EH (cell line): ENCODE measurements at places on chromosomes 16 and 17.

- DNase-seq: peak; percentile 88
These were observed 23.1 kb downstream of the MIS12 start for GRCh38 chr17:5509482-5509881.

DNA sequence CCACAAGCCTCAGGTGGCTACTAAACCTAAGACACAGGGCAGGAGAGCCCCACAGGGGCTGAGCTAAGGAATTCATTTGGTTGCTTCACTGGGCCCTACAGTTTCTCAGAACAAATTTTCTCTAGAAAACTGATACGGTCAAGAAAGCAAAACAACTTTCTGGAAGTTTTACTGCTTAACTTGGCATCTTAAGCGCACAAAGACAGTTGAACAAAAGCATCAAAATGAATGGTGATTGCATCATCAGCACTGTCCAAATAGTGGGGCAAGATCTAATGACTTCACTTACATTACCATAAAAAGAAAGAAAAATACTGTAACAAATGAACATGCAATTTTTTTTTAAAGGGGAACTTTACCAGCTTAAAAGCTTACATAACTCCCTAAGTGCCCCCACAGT, 47.6 kb downstream of the XPO6 start:
- DNase-seq: peak; percentile 74

- no peak for DNase-seq
These were observed 45.5 kb upstream of the MMP2 start for GRCh38 chr16:55433535-55433934.

DNA sequence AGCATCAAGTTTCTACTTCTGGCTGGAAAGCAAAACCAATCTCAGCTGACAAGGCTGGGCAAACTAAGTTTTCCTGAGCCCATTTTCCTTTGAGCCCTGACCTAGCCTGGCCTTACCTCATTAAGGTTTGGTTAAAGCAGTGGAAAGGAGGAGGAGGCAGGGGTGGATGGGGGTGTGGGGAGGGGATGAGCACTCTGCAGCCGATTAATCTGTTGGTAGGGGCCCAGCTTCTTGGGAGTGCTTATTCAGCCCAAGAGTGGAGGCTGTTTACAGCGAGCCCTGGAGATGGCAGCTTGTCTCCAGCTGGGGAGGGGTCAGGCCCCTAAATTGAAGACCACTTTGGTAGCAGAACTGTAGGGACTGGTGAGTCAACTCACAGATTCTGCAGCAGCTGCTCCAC, 12.0 kb downstream of the SMCR8 start:
- no peak for DNase-seq

- no peak for DNase-seq
These were observed at the start of gene ARHGDIG for GRCh38 chr16:280552-280951. Gene ARHGDIG (plus strand): TSS chr16:280591. CDS start chr16:280681, 90 bp downstream.

GRCh38 chr16:11079652-11080187, 135.4 kb downstream of the CLEC16A start:
- DNase-seq: peak; percentile 100

DNA sequence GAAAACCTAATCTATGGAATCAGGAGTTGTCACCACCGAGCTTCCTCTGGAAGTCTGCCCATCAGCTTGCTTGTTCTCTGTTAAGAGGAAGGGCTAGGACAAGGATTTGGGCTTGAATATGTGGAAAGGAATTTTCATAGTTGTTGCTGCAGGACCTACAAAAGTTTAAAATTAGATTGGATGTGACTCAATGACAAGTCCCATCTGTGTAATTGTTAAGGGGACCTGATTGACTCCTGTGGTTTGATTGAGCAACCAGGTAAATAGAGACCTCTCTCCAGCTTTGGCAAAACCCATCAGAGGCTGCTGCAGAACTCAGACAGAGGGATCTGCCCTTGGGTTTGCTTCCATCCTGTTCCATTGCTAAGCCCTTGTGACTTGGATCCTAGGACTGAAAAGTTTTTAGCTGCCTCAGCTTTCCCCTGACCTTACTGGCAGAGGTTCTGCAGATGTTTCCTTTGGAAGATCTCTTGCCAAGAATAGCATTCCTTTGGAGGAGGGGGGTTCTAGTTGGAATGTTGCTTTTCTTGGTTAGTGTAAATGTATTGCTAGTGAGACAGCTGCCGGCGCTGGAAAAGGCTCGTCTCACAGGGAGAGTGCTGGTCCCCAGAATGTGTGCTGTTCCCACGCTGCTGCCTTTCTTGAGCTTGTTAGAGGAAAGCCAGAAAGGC, 50.0 kb downstream of the SF3B3 start:
- peak; percentile 96 for DNase-seq

- no peak for DNase-seq
These were observed 11.7 kb upstream of the SPATA32 start for GRCh38 chr17:45273551-45273957.

DNA sequence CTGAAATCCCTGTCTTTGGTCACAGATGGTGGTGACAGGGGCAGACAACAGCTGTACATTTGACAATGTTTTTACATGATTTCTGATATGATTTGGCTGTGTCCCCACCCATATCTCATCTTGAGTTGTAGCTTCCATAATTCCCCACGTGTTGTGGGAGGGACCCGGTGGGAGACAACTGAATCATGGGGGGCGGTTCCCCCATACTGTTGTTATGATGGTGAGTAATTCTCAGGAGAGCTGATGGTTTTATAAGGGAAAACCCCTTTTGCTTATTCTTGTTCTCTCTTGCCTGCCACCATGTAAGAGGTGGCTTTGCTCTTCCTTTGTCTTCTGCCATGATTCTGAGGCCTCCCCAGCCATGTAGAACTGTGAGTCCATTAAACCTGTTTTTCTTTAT, 353.9 kb downstream of the CPPED1 start:
- DNase-seq: peak; percentile 6

- DNase-seq: peak; percentile 4
These were observed 355.4 kb upstream of the SOX9 start for GRCh38 chr17:71765437-71765836.

GRCh38 chr17:15453246-15453645, 14.2 kb downstream of the CDRT4 start:
- peak; percentile 86 for DNase-seq

DNA sequence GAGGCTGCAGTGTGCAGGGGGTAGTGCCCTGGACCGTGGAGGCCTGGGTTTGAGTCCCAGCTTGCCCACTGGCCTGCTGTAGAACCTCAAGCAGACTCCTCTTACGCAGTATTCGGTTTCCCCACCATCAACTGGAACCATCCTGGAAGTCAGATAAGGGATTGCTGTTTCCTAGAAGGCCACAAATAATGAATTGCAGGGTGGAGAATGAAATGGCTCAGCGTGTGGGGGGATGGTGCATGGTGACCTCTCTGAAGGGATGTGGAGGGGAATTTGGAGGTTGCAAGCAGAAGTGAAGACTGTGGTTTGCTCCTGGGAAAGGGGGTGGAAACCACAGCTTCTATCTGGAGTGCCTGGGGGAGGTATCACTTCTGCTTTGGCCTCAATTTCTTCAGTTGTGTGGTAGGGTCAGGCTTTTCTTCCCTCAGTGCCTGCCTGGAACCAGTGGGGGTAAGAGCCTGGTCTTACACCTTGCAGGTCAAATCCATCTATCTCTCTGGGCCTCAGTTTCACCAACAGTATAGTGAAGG, 1.7 kb downstream of the ADGRG5 start:
- no peak for DNase-seq

DNA sequence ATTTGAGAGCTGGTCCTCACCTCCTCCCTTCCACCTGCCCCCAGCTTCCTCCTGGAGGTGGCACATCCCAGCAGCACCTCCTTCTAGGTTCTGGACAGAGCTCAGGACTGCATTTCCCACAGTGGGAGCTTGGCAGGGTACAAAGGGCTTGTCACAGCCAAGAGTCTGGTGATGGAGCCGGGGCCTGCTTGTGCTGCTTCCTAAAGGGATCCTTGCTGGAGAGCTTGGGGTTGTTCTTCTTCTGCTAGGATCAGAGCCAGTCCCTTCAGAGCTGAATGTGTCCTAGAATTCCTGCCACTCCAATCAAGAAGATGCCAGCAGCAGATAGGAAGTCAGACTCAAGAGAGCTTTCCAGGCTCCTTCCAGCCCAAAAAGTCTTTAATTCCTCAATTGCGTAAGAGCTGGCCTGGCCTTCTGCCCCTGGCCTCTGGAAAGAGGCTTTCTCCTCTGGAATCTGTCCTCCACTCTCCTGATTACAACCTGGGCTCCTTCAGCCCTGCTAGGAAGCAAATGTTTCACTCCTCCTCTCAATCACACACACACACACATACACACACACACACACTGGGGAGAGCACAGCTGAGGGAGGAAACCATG, 4.4 kb downstream of the CD300E start:
- DNase-seq: no peak

GRCh38 chr17:20242271-20242670, 225.1 kb downstream of the LGALS9B start:
- no peak for DNase-seq

DNA sequence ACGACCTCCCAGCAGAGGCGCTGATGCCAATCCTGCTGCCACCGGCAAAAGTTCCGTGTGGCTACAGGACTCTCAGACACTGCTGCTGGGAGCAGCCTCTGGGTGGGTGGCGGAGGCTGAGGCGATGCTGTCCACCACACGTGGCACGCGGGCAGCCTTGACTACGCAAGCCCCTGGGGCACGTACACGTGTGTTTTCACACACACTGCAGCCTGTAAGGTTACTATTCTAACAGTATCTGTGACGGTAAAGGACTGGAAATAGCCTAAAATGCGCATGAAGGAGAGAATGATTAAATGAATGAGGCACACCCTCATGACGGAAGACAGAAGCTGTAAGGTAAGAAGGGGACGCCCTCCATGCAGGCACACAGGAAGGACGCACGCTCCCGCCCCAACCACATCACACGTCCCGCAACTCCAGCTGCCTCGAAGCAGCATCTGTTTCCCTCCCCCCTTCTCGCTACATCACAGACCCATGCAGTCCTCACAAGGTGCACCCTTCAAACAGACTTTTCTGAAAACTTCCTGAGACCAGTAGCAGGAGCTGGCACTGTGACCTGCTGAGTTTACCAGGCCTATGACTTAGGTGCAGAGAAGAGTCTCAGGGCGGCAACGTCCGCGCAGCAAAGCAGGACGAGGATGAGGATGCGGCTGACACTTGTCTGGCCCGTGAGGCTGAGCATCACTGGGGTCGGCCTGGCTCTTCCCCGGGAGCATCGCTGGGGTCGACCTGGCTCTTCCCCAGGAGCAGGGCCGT, 28.7 kb upstream of the FASN start:
- DNase-seq: no peak

GRCh38 chr17:17188586-17188985, 17.5 kb downstream of the PLD6 start:
- no peak for DNase-seq

DNA sequence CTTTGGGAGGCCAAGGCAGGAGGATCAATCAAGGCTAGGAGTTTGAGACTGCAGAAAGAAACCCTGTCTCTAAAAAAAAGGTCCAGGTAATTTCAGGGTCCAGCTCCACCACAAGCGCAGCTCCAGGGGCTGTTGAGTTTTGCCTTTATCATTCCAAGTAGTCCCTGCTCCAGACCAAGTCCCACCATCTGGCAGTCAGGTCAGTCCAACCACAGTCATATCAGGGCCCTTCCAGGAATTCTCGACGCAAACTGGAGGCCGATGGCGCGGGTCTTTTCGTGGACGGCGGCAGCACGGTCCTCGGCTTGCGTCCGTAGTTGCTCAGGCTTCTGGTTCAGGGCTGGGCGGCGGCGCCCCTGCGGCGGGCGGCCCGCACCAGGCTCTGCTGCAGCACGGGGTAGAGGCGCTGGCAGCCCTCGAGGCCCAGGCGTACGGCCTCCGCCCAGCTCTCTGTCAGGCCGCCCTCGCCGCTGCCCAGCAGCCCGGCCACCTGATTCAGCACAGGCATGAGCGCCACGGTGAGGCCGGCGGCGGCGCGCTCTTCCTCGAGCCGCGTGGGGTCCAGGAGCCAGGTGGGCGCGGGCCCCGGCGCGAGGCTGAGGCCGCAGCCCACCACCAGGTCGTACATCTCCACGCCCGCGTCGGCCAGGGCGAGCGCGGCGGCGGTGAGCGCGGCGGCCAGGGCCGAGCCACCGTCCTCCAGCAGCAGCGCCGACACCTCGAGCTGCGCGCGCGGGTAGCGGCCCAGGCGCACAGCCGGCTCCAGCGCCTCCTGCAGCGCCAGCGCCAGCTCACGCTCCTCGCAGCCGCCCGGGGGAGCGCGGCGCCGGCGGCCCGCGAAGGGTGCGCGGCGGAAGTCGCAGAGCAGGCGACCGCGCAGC, 752 bp downstream of the EXOSC6 start:
- peak; percentile 56 for DNase-seq

GRCh38 chr16:88815901-88816589, 4.3 kb upstream of the APRT start:
- DNase-seq: peak; percentile 21

DNA sequence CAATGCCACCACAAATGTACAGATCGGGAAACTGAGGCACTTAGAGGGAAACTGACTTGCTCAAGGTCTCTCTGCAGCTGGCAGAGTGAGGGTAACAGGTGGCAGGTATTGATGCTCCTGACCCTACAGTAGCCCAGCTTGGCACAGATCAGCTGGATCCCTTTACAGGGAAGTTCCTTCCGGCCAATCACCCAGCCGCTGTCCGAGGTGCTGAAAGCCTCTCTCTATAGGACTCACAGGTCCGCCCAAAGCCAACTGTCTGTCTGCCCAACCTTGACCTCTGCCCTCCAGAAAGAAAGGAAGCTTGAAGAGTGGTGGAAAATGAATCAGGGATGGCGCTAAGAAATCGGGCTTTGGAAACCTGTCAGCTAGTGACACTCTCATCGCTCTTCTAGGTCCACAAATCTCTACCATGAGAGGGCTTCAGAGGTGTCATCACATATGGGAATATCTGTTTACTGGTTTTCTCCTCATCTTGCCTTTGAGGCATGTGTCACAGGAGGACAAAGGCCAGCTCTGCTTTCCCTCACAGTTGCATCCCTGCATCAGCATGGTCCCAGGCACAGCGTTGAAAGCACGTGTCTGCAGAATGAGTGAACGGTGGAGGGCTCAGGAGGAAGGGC, 246.2 kb downstream of the KATNIP start:
- peak; percentile 58 for DNase-seq
